ENCODE measurements at places on chromosomes 3 and 15.

- no peak for DNase-seq
Observed at GRCh38 chr3:44991326-44991725, 15.3 kb downstream of the EXOSC7 start.

DNA sequence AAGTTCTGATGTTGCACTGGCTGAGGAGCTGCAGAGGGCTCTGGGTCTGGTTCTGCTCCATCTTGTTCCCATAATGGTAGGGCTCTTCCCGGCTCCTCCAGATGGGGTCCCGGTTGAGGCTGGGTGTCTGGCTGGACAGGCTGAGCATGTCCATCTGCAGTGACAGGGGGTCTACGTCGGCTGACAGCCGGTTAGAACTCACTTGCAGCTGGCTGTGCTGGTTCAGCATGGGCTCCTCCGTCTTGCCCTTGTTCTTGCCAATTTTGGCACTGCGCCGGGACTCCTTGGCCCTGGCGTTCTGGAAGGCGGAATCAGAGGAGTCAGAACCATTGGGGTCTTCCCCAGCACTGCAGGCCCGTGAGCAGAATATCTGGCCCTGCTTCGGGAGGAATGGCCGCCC, 78.1 kb downstream of the PRICKLE2 start:
- DNase-seq = no peak

GRCh38 chr3:161231861-161232260, 10.8 kb downstream of the NMD3 start:
- DNase-seq = no peak

DNA sequence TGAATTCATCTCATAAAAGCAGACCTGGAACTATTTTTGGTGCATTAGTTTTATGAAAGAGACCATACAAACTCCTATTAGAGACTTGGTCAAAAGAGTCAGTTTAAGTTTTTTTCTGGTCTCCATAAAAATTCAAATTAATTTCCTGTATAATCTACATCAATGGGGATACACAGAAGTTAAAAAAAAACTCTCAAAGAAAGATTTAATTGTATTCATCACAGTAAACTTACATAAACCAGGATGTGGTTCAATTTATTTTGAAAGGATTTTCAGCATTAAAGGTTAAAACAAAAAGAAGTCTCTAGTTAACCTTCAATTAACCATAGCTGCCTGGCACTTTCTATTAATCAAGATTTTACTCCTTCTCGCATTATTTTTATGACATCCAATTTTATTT, 530.3 kb upstream of the KCNMB2 start:
- no peak for DNase-seq

DNA sequence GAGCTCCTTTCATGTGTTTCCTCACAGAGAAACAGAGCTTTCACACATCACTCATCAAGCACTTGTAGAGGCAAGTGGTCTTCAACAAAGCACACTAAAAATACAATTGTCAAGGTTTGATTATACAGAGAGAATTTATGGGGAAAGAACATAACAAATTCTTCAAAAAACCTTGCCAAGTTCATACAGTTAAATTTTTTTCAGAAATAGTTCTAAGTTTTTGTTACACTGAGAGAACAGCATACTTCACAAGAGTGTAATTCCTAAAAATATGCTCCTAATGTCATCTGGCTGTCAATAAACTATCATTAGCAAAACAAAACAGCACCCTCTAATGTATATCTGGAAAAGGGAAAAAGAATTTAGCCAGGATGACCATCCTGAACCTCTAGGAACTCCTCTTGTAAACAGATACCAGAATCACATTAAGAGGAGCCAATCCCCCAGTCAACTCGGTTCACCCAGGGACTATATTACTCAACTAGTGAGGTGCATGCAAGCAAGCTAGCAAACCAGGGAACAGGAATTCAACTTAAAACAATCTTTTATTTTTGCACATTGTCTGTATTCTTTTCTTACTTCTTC, 63.3 kb downstream of the RAD18 start:
- DNase-seq = no peak

Data from ascending aorta (tissue), 2 donors.